ENCODE measurements at places on chromosomes 2 and 18.

DNA sequence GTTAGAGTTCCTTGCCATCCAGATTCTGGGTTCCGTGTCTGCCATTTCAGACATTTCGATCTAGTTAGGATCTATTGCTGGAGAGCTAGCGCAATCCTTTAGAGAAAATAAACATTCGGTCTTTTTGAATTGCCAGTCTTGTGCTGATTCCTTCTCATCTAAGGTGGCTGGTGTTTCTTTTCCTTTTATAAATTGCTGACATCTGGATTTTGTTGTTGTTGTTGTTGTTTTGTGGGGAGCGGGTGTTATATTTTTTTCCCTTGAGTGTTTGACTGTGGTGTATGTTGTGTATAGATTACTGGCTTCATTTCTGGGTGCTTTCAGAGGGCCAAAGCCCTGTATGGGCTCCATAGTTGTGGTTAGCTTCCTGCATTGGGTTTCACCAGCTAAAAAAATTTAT is 128.5 kb upstream of the LRP1B start:
- no peak for DNase-seq

DNA sequence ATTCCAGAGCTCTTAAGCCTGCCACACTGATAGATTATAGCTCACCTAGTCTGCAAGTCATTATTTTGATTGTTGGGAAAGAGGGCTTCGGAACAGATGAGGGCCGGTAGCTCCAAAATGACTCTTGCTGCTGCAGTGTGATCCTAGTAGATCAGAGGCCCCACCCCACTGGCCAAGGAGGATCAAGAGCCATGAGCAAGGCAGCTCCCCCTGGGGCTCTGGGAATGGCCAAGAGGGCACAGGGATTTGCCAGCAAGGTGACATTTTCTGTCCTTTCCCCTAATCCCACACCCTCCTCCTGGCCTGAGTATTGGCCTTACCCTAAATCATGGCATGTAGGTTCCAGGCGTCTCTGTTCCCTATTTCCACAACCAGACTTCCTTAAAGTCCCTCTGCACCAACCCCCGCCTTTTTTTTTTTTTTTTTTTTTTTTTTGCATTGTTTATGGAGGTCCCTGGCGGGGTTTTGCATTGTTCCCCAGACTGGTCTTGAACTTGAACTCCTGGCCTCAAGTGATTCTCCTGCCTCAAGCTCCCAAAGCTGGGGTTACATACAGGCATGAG is 36.5 kb downstream of the EIF4E2 start:
- DNase-seq: no peak

- DNase-seq: no peak
Measured at GRCh38 chr2:55063713-55064323, 13.6 kb upstream of the RTN4 start.

GRCh38 chr2:150140777-150141176 is 346.7 kb downstream of the RND3 start:
- no peak for DNase-seq

Data from progenitor cell of endocrine pancreas (in vitro differentiated cells).